ENCODE measurements at places on chromosomes 2 and 18.

DNA sequence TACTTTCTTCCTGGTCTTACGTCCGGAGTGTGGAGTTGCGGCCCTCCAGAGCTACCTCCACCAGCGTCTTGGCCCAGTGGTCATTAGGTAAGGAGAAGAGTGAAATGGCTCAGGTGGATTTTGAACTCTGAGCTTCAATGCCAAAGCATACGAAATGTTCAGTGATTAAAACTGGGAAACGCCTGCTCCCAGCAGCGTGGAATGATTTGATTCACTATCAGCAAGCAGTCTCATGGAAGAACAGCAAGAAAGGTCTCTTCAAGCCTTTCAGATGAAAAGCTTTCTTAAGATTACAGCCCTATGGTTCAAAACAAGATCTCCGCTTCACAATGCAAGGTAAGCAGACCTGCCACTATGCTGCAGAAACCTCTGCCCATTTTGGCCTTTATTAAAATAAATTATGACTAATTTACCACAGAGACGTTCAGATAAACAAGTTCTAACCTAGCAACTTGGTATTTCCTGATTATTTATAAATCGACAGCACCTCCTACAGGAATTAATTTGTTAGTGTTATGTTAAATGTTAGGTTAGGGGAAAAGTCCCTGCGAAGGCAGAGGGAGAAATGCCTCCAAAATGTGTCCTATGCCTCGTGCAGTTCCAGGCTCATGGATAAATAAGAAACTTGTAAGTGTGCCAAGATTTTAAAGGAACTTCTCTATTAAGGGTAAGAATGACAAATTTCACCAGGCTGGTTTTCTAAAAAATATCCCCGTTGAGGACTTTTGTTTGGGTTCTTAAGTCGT lies 10.1 kb downstream of the SP9 start:
- DNase-seq, result no peak

DNA sequence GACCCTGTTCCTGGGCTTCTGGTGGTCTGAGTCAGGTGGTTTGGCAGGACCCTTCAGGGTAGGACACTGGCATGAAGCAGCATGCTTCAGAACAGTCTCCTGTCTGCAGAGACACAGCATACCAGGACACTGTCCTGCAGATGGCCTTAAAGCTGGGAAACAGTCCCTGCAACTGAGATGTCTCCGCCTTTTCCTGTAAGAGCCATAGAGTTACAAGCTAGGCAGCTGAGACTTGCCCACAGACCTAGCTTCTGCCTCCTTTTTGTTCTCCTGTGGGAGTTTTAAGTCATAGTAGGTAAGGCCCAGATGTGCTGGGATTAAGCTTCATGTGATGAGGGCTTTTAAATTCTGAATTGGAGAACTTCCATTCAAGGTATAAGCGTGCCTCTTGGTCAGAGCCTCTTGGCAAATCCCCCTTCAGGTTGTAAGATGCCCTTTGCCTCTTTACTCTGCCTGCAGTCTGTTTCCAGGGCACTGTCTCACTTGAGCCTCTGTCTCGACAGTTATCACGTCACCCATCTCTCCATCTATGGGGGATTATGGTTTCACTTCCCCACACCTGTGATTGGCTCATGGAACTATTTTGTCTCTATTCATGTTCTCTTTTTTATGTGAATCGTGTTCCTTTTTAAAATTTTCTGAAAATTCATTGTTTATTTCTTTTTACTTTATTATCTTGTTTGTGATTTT lies 51.8 kb downstream of the COA5 start:
- no peak for DNase-seq

GRCh38 chr2:19264852-19265251 lies 93.6 kb downstream of the OSR1 start:
- DNase-seq, result no peak

DNA sequence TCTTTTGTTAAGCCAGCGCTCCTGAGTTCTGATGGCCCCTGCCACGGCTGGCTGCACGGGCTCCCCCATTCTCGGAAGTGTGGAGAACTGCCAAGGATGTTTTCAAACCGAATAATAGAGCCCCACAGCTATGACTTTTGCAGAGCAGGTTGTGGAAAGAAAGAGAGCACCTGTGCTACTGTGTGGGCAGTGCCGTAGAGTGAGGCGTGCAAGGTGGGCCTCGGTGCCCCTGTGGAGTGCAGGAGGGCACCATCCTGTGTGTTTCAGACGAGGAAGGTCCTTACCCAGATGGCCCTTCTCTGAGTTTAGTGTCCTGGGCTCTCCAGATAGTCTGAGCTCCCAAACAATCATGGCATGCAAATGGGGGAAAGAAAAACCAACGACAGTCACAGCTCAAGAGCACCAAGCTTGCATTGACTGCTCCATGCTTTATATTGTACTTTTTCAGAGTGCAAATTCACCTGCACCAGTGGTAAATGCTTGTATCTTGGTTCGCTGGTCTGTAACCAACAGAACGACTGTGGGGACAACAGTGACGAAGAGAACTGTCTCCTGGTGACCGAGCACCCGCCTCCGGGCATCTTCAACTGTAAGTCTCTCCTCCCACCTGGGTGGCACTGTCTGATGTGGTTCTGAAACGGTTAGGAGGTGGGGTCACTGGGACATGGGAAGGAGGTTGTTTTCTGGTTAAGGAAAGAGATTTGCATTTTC lies 219.4 kb downstream of the LDLRAD4 start:
- no peak for DNase-seq

- DNase-seq, result no peak
Observed at GRCh38 chr2:77458216-77458615, 64.0 kb downstream of the LRRTM4 start.

DNA sequence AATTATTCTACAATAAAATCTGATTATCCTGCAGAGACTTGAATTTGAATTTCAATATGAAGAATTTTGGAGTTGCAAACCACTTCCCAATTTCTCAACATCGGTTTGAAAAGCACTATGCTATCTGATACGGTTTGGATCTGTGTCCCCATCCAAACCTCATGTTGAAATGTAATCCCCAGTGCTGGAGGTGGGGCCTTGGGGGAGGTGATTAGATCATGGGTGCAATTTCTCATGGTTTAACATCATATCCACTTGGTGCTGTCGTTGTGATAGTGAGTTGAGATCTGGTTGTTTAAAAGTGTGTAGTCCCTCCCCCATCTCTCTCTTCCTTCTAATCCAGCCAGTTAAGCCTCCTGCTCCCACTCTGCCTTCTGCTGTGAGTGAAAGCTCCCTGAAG lies 205.7 kb downstream of the NBAS start:
- no peak for DNase-seq

DNA sequence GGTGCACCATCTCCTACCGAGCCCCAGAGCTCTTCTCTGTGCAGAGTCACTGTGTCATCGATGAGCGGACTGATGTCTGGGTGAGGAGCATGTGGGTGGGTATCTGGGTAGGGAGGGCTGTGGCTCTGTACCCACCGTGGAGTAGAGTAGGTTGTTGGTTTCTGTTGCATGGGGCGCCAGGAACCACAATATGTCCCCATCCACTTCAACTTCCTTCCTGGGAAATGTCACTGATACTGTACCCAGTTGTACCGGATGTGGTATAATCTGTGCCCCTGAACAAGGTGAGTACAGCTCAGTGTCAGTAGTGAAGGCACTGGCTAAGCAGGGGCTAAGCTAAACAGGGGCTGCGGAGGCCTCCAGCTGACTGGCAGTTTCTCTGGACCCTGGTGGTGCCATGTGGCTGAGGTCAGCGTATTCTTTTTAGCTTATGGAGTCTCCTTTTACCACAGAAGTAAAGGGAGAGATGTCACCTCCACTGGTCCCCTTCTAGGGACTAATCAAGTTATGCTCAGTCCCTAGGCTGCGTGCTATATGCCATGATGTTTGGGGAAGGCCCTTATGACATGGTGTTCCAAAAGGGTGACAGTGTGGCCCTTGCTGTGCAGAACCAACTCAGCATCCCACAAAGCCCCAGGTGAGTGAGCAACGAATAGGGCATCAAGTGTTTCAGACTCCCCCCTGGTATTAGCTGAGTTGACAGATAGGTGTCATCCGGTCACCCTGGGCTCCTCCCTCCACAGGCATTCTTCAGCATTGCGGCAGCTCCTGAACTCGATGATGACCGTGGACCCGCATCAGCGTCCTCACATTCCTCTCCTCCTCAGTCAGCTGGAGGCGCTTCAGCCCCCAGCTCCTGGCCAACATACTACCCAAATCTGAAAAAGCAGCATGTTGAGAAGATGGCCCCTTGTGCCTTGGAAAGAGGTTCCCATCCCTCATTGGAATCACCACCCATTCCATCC lies 2.7 kb downstream of the STK16 start:
- DNase-seq, result no peak

- no peak for DNase-seq
Observed at GRCh38 chr2:144500563-144500962, 19.4 kb downstream of the ZEB2 start.

GRCh38 chr2:18077231-18077630 lies 198.8 kb downstream of the KCNS3 start:
- no peak for DNase-seq

- no peak for DNase-seq
Observed at GRCh38 chr18:27763936-27764335, 413.0 kb downstream of the CDH2 start.

GRCh38 chr18:23144640-23145039 lies 9.4 kb downstream of the CABLES1 start:
- no peak for DNase-seq

GRCh38 chr2:238103465-238104225 lies 3.5 kb downstream of the ESPNL start:
- DNase-seq, result no peak

DNA sequence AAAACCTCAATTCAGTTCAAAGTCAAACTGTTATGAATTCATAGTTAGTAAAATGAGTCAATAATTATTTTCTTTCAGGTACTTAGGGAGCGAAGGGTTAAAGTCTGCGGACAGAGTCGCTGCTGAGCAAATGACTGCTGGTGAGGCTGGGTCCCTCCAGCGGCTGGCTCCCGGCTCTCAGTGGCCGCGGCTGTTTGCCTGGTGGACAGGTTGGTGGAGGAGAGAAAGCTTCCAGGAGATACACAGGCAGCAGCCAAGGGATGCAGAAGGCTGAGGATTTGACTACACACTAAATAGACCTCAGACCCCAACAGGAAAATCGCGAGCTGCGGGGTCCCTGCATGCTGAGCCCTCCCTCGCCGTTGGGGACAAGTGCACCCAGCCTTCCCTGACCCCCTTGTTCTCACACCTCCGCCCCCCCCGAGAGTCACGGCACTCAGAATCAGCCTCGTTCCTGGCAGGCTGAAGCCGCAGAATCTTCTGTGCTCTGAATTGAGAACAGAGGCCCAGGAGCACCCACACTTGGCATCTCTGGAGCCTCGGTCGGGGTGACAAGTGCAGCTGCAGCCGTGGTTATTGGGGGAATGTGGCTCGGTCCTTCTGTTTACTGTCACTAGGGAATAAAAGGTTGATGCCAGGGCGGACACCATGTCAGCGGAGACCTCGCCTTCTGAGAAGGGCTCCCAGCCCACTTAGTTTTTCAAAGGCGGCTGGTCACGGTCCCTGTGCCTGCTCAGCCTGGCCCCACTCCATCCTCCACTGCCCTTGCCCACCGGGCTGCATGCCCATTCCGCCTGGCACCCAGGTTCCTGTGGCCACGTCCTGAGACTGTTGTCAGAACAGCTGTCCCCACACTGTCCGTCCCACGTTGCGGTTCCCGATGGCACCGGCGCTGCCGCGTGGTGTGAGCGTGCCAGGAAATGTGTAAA lies 74.0 kb downstream of the SLC66A2 start:
- DNase-seq, result no peak

DNA sequence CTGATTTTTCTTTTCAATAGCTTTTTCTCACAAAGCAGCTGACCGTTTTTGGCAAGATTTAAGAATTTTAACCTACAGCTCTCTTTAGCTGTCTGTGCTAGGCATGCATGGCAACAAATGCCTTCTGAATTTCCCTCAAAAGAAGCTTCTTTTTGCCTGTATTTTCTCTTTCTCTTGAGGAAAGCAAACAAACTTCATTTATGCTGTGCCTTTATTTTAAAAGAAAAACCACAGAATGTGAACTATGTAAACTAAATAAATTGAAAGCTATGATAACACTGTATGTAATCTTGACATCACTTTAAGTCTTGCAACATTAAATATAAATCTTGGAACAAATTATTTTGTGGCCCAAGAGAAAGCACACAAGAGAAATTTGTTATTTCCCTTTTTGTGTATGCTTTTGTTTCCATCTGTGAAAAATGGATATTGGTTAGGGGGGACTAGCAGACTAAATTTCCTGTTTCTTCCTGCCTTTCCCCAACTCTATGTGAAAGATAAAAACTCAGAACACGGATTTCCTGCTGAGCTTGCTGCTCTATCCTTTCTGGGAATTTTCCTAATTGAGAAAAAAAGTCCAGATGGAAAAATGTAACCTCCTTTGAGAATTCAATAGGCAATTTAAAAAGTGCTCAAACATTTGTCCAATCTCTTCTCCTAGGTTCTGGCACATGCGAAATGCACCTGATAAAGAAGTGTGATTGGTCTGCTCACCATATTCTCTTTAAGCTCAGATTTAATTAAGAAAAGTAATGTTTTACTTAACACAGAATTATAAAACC lies 20.9 kb upstream of the TFPI start:
- no peak for DNase-seq

- no peak for DNase-seq
Observed at GRCh38 chr18:429030-429429, 71.5 kb downstream of the COLEC12 start.

DNA sequence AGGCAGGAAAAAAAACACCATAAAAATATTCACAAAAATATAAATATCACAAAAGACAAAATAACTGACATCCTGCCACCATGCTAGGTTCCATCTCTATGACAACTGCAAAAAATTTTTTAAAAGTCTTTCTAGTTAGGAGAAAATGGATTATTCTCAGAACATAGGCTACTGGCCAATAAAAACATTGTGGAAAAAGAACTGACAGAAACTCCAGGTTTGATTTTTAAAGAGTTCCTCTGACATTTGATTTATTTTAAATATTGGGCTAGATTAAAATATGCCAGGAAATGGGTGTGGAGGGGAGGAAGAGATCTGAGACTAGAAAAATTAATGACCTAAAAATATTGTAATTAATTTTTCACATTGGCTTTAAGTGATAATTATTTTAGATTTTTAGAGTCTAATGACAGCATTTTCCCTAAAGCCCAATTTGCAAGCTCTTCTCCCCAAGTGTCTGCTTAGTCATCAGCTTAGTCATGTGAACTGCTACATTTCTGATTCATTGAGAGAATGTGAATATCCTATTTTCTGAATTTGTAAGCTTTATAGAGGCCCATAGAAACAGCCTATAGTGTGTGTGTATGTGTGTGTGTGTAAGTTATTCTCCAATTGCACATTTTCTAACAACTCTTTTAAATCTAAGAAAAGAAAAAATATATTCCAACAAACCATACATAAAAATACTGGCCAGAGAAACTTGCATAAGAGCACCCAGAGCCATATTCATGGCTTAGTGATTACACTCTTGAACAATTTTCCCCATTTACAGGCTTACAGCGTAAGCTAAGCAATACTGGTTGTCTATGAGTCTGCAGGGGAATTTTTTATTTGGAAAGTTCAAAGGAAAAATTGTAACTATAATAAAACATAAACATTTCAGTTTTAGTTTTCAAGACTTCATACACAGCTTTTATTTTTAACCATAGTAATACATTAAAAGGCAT lies 48.4 kb downstream of the TMEFF2 start:
- no peak for DNase-seq

DNA sequence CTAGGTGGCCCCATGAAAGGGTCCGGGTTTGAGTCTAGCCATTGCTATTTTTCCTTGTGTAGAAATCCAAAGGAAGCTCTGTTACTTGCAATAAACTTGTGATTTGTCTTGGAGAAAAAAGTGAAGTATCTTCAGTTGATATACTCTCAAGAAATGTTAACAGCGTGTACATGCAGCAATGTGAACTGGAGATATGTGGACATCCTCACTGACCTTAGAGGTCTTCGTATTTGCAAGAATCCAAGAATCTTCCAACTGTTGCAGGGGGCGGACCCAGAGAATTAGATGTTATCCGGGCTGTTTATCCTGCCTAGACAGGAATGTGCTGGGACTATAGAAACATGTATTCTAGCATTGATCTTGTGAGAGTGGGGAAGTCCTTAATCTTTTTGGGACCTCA lies 187.6 kb downstream of the KCNS3 start:
- no peak for DNase-seq
